ENCODE measurements at places on chromosomes 11 and 22.

- DNase-seq = no peak
These were observed 252.1 kb downstream of the SBF2 start for GRCh38 chr11:10041748-10042446.

DNA sequence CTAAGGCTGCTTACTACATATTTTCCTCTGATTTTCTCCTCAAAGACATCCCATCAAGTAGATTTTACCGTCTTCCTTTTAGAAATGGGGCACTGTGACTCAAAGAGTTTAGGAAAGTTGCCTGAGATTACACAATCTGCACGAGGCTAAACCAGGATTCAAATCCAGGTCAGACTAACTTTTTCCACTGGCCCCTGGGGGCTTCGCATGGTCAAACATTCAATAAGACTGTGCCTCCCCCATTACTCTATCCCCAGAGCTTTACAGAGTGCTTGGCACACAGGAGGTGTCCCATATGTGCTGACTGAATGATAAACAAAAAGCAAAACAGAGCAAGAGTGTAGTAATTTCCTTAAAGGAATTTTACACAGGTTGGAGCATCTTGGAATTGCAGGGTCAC, 118.1 kb upstream of the TEAD1 start:
- no peak for DNase-seq

- DNase-seq = no peak
These were observed 3.2 kb upstream of the TTLL8 start for GRCh38 chr22:50061141-50061823.

DNA sequence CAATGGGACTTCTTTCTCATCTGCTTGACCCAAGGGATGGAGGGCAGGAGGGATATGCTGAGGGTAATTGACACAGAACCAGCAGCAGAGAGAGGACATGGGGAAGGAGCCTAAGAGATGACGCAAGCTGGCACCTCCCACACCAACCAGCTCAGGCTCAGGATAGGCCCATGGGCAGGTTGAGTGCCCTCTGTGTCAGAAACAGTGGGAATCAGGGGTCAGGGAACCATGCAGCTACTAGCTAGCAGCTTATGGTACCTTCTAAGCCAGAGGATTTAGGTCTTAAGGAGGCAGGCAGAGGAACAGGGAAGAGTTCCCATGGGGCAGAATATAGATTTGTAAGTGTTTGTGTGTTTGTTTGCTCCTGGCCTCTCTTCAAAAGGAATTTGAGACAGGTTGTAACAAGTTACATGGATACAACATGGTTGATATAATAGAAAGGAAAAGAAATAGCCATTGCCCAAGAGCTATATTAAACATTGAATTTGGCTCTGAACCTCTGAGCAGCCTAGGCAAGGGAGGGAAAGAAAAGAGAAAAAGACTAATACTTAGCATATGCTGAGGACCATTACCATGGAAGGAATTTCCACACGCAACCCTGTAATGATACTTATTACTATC, 39.9 kb upstream of the NAV2 start:
- no peak for DNase-seq

GRCh38 chr11:3614742-3615171, 27.0 kb downstream of the ART5 start:
- DNase-seq = no peak

GRCh38 chr22:28488825-28489224, 190.8 kb downstream of the TTC28 start:
- DNase-seq = no peak

GRCh38 chr22:50278956-50279619, 8.9 kb upstream of the MAPK11 start:
- DNase-seq = no peak

DNA sequence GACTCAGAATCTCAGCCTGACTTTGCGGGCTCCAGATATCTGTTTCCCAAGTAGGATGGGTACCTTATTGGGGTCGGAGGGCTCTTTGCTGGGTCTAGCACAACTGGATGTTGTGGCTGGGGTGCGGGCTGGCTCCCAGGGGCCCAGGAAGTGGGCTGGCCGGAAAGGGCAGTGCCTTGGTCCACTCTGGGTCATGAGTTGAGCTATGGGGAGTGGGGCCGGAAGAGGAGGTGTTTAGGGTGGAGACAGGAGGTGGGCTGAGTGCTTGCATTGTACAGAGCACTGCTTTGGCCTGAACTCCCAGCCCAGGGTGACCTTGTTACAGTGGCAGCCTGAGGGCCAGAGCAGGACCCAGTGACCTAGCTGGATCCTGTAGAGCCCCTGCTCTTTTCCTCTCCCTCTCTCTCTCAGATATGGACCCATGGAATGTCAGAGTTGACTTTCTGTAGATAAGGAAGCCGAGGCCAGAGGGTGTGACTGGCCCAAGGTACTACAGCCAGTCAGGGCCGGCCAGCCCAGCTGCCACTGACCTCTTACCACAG, 13.2 kb downstream of the PHLDB1 start:
- no peak for DNase-seq

GRCh38 chr11:70578371-70578770, 180.0 kb downstream of the CTTN start:
- DNase-seq = no peak

DNA sequence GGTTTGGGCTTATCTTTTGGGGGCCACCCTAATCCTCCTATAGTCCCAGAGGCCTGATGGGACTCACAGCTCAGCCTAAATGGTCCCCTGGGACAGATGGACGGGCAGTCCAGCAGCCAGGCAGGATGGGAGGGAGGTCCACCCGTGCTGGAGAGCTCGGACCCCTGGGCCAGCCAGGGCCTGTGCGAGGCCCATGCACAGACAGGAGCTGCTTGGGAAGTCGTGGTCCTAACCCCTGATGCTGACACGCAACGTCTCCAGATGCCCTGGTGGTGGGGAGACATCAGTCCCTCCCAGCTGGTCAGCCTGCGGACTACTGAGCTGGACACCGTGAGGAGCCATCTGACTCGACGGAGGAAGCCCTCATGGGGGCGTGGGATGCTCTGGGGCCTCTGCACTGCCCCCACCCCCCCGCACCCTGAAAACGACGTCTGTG, 31.2 kb upstream of the MUC5AC start:
- no peak for DNase-seq

DNA sequence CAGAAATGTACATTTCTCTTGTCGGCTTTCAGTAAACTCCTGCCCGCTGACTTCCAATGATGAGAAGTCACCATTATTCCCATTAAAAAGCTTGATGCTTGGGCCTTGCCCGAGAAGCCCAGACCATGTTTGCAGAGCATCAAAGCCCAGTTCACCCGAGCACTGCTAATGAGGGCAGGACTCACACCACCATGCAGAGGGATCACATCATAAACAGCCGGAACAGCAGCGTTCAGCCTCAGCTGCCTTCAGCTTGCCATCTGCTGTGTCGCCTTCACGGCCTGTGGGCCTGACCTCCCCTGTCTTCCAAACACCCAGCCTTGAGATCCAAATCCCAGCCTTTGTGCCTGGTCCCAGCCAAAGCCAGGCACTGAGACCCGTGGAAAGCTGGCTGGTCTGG, 105.4 kb upstream of the CSNK2A3 start:
- no peak for DNase-seq

DNA sequence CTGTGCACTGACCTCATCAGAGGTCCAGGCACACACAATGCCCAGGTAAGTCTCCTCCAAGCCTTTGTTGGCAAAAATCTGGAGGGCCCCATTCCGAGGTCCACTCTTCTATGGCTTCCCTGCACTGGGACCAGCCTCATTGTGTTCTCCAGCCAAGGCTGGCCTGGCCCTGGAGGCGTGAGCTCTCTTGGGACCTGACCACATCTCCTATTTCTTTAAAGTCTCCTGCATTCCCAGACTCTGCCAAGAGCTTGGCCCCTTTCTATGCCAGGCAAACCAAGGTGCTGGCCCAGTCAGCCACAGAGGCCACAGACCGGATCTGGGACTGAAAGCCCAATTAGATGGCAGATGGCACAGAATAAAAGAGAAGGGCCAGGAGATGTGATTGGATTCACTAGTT, 55.1 kb downstream of the C11orf58 start:
- DNase-seq = no peak

GRCh38 chr22:44576311-44577260, 78.6 kb upstream of the RTL6 start:
- no peak for DNase-seq

DNA sequence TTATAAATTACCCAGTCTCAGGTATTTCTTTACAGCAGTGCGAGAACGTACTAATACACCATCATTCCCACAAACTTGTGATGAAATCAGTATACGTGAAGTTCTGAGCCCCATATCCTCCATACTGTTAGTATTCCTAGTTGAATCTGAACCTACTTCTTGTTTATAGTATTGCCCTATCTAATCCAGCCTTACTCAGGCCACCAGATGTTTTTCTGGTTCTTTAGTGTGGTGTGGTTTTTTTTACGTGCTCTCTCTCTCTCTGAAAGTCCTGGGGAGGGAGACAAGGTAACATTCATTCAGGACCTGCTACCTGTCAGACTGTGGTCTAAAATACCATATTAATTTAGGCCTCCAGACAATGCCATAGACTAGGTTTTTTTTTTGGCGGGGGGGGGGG, 47.6 kb upstream of the TEAD1 start:
- no peak for DNase-seq

- DNase-seq = no peak
These were observed 380 bp downstream of the C11orf96 start for GRCh38 chr11:43942662-43943371.

DNA sequence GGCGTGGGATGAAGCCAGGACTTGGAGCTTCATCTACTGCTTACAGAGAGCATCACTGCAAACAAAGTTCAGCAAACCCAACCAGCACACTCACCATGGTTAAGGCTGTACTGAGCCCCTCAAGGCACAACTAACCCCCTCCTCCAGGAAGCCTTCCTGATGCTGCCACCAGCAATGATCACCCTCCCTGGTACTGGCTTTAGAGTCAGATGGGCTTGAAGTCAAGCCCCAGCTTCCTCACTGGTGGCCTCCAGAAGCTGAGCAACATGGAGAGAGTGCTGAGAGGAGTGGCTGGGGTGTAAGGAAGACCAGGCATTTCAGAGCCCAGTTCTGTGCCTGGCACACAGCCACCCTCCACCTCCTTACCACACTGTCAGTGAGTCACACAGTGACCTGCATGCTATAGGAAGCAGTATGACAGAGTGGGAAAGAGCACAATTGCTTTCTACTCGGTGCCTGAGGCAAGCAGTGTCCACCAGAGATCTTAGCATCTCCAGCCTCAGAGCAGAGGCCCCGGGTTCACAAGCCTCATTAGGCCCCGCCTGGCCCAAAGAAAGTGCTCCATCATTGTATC, 24.7 kb upstream of the BAIAP2L2 start:
- DNase-seq = no peak

- DNase-seq = no peak
These were observed 2.6 kb downstream of the PLA2G3 start for GRCh38 chr22:31137721-31138120.
